ENCODE measurements at places on chromosomes 1 and 21. TPM values are rescaled to one million over a fixed set of nuclear protein-coding genes. Genes with fewer than 3 reads are reported as not detected.

Gene CD52
- total RNA-seq, result not detected

Gene C1QC
- not detected for total RNA-seq

Gene BRDT
- total RNA-seq, result not detected

Gene LHX4
- 0.26 TPM for total RNA-seq

Gene RAB42
- total RNA-seq, result 3.1 TPM

Gene GJA4
- not detected for total RNA-seq

Gene BOLA1
- 13.9 TPM for total RNA-seq

Gene SPRR2F
- total RNA-seq, result not detected

Gene BTBD19
- 2.6 TPM for total RNA-seq

Gene SYT2
- 0.73 TPM for total RNA-seq

Gene SPRR3
- total RNA-seq, result not detected

Gene AVPR1B
- not detected for total RNA-seq

Gene EFNA1
- total RNA-seq, result 17.7 TPM

Gene MAP1LC3C
- total RNA-seq, result 0.11 TPM
